ENCODE measurements at places on chromosomes 16 and 17.

GRCh38 chr16:64440421-64440831 lies 681.4 kb downstream of the CDH11 start:
- peak; percentile 81 for DNase-seq

- no peak for DNase-seq
Observed at GRCh38 chr17:48113201-48113676, 5.7 kb downstream of the SNX11 start.

DNA sequence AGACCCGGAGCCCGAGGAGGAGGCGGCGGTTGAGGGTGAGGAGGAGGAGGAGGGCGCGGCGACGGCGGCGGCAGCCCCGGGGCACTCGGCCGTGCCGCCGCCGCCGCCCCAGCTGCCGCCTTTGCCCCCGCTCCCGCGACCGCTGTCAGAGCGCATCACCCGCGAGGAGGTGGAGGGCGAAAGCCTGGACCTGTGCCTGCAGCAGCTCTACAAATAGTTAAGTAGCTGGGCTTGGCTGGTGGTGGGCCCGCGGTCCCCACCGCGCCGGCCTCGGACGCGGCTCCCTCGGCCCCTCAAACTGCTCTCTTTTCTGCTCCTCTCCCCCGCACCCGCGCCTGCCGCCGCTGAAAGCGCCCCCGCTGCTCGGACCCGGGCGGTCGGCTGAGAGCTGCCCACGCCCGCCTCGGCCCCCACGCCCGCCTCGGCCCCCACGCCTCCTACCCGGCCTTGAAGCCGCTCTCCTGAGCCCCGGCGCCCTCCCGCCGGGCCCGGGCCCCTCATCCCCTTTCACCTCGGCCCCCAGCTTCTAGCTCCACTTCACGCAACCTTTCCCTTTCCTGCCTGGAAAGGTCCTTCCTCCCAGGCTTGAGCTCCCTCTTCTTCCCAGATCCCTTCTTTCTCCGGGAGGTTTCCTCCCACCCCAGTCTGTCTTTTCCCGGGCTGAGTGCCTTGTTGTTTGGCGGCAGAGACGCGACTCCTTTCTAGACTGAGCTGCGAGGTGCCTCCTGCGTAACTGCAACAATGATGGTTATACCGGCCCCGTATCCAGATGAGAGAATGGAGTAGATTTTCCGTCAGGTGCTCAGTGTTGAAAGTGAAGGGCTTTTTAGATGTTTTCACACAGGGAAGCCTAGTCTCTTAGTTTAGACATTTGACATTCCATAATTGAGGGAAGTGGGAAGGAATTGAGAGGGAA lies 850 bp downstream of the PPM1E start:
- DNase-seq, result no peak

- peak; percentile 91 for DNase-seq
Observed at GRCh38 chr16:48126801-48127644, 28.8 kb downstream of the ABCC12 start.

GRCh38 chr17:73151916-73152632 lies 12.7 kb upstream of the SSTR2 start:
- no peak for DNase-seq

All from smooth muscle cell of the brain vasculature (primary cell).